Fibroblast of the conjunctiva (primary cell): ENCODE measurements at places on chromosomes 6 and 20.
A peak's percentile ranks its signal among the peaks of the same experiment; 100 is the strongest.

- DNase-seq, result no peak
Measured at GRCh38 chr6:165568326-165568725, 94.7 kb downstream of the PDE10A start.

DNA sequence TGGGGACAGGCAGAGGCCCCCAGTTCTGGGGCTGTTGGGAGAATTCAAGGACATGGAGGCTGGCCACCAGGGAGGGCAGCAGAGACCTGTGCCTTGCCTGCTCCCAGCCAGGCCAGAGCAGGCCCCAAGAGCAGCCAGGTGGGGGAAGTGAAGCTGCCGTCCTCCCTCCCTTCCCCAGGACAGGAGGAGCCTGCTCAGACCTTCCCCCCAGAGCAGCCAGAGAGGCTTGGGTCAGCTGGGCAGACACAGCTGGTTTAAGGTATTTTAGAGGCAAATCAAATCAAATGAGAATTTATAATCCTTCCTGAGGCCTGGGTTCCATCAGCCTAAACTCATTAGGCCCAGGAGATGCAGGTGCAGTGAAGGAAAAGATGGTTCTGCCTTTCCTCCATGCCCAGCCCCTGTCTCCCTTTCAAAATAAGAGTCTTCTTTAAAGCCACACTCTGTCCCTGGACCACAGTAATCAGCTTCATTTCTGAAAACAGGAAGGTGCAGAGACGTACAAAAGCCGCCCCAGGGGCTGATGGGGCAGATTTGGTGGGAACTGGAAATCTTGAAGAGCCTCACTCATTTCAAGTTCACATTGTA is 21.7 kb downstream of the BMP7 start:
- DNase-seq, result no peak

GRCh38 chr20:17845701-17846475 is 122.7 kb downstream of the SNX5 start:
- no peak for DNase-seq

DNA sequence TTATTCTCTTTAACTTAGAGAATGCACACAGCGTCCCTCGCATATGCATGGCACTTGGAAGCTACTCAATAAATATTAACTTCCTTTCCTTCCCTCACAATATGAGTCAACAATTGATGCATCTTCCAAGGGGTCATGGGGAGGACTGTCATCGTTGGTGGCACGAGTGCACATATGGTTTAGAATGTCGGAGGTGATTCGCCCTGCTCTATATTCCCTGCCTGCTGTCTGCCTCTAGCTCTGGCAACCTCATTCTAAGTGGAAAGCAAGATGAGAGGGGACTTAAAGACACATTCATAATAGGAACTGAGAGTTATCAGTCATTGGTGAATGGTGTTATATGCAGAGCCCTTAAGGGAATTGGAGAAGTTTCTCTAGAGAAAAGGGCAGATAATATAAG is 44.6 kb downstream of the MAK start:
- DNase-seq, result no peak

DNA sequence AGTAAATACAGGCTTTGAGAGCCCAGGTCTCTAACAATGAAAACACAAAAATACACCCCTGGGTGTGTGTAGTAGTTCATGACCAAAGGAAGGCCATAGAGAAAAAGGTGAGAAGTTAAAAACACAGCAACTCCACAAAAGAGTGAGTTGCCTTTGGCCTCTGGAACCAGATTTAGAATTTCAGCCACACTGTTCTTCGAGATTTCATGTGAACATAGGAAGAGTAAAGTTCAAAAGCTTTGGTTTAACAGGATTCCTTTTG is 43.5 kb upstream of the RIN2 start:
- DNase-seq, result no peak

- DNase-seq, result peak; percentile 52
Measured at GRCh38 chr20:39986173-39986904, 702.7 kb downstream of the MAFB start.

- no peak for DNase-seq
Measured at GRCh38 chr6:72813807-72814596, 192.1 kb downstream of the KCNQ5 start.

DNA sequence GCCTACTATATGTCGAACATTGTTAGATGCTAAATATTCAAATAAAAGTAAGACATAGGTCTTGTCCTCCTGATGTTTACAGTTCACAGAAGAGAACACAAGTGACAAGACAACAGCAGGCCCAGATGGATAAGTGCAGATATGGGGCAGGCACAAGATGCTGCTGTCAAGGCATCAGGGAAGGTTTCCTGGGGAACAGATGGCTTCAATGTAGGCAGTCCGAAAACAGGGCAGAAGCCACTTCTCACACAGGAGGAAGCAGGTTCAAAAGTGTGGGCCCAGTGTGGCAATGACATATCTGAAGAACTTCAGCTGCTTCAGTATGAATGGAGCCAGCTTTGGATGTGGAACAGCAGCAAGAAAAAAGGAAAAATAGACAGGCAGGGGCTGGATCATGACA is 32.5 kb downstream of the HLA-DPB1 start:
- no peak for DNase-seq

GRCh38 chr20:46622165-46622564 is 29.1 kb downstream of the SLC13A3 start:
- no peak for DNase-seq

- DNase-seq, result no peak
Measured at GRCh38 chr6:39610221-39610620, 115.0 kb downstream of the KIF6 start.

- DNase-seq, result no peak
Measured at GRCh38 chr6:91117550-91117949, 530.7 kb upstream of the MAP3K7 start.

- no peak for DNase-seq
Measured at GRCh38 chr6:168725802-168726201, 284.8 kb downstream of the SMOC2 start.

- peak; percentile 85 for DNase-seq
Measured at GRCh38 chr6:85124472-85125354, 325.2 kb upstream of the NT5E start.

GRCh38 chr6:113291751-113292445 is 565.2 kb upstream of the MARCKS start:
- DNase-seq, result peak; percentile 26

- peak; percentile 67 for DNase-seq
Measured at GRCh38 chr6:44738601-44739146, 351.2 kb downstream of the CDC5L start.

DNA sequence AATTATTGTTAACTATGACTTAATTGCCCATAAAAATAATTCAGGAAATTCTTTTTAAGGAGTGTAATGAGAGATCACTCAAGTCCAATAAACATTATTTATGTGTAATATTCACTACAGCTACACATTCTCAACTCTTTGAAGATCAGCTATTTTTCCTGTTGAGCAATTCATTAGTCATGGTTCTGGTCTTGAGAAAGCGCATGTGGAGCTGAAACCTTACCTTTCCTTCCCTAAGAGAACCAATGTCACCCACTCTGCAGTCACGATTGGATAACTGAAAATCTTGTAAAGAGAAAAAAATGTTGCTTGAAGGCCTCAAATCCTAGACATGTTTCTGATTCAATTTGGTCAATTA is 736.9 kb upstream of the MARCKS start:
- peak; percentile 36 for DNase-seq

- no peak for DNase-seq
Measured at GRCh38 chr6:43054206-43054943, 724 bp upstream of the CUL7 start.

DNA sequence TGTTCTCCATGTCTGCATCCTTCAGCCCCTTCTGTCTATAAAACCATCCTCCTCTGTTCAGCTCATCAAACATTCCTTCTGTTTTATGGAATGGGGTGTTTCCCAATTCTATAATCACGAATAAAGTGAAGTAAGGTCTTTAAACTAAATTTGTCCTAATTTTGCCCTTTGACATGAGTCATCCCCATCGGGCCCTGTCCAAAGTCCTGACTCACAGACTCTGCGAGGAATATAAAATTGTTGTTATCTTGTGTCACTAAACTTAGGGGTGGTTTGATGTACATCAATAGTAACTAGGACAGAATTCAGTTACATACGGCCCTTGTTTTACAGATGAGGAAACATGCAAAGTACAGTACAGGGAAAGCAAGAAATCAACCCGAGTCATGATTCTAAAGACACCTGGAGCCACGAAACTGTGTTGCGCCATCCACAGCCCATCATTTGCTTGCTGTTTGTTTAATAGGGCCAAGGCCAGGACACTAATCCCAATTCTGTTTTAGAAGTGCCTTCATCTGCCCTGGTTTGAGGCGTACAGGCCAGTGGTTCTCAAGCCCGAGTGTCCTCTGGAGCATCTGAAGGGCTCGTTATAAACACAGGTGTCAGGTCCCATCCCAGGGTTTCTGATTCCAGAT is 2.8 kb downstream of the ACSS1 start:
- DNase-seq, result no peak

- DNase-seq, result no peak
Measured at GRCh38 chr6:163804991-163805390, 390.5 kb downstream of the QKI start.

GRCh38 chr6:52598123-52598823 is 21.4 kb upstream of the TRAM2 start:
- DNase-seq, result peak; percentile 79

GRCh38 chr20:25308083-25308491 is 60.2 kb downstream of the PYGB start:
- DNase-seq, result no peak

DNA sequence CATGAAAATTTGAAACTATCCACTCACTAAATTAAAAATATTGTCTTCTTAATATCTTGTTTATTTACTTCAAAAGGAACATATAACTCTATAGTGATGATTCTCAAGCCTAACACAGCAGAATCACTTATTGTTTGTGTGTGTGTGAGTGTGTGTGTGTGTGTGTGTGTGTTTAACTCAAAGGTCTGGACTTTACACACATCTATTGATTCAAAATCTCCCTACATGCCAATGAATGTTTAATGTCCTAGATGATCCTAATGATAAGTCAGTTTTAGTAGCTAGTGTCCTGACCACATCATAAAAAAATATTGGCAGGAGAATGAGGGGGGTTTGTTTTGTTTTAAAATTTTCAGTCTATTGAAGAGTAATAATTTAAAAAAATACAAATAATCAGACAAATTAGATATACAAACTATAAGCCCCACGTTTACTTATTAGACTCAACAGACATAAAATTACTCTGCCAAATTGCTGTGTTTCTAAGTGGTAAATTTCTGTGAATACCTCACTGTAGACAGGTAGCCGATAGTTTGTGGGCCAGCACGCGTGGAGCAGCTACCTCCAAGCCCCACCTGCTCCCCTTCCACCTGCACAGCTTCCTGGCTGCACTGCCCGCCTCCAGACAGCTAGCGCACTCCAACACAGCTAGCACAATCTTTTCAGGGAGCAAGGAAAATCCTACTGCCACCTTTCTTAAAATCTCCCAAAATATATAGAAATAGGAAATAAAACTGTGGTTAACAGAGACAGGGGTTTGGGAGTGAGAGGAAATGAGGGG is 349.6 kb downstream of the PKHD1 start:
- DNase-seq, result no peak

DNA sequence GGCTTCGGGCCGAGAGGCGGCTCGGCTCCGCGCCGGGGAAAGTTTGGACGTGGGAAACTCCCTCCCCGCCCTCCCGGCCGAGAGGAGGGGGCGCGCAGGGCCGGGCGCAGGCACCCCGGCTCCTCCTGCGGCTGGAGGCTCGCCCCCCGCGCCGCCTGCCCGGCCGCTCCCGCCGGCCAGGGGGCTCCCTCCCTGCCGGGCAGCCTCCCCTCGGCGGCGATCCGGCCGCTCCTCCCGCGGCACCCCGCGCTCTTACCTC is 370 bp downstream of the CDH22 start:
- no peak for DNase-seq

- no peak for DNase-seq
Measured at GRCh38 chr20:56316051-56316450, 42.7 kb upstream of the FAM210B start.

GRCh38 chr20:35339007-35339406 is 46.8 kb upstream of the FAM83C start:
- peak; percentile 75 for DNase-seq

DNA sequence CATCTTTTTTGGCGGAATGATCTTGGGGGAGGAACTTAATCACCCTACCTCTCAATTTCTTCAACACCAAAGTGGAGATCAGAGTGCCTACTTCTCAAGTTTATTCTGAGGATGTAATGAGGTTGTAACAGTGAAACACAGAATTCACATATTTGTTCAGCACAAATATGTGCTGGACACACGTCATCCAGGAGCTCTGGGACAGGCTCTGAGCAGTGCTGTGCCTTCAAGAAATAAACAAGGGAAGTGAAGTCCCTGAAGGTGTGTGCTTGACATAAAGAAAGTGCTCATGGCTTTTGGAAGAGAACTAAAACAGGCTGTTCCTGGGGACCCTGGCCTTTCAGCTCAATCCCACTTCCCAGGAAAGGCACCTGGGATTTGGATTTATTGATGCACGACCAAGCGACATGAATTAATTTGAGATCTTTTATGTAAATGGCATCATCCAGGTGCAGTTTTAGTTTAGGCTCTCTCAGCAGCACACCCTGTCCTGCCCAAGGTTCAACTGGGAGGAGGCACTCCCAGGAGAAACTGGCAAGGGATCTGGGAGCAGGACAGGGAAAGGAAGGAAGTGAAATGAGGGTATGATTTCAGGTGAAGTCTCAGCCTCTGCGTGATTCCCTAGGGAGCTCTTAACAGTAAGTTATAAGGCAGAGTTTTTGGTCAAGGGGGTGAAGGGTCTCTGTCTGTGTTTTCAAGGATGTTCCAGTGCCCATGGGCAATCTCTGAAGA is 211.0 kb downstream of the FOXA2 start:
- no peak for DNase-seq

DNA sequence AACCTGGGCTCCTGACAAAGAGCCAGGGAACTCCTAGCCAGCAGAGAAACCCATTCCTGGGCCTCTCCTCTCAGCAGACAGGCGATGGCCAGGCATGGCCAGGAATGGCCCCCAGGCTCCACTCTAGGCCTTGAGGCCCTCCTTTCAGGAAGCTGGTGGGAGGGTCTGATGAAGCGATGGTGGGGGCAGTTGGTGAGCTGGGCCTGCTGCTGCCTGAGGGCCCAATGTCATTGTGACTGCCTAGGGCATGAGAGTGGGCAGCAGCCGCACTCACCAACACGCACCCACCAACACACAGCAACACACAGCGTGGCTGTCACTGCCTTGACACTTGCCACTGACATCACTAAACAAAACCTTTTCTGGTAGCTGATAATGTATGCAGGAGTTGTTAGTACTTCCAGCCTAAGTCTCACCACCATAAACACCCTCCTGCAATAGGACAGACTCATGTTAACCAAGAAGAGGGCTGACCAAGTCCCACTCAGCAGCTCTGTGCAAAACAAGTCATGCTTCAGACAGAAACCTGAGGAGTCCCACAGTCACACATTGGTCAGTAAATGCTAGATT is 69.3 kb downstream of the ABHD12 start:
- DNase-seq, result no peak

GRCh38 chr6:152461556-152461955 is 175.6 kb downstream of the SYNE1 start:
- DNase-seq, result no peak

DNA sequence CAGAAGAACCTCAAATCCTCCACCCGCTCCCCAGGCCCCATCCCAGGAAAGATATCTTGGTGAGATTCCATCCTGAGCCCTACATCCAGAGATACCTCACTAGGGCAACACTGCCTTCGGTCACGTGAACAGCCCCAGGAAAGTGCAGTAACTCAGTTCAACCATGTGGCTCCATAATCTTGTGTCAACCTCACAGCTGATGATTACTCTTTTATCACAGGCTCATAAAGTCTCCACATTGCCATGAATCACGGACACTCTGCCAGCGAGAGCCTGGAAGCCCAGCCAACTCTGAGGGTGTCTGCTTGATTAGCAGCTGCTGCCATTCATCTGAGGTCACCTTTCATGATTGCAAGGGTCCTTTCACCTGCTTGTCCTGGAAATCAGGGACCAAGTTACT is 175.8 kb upstream of the LRFN2 start:
- no peak for DNase-seq

GRCh38 chr6:156854466-156855161 is 77.4 kb downstream of the ARID1B start:
- no peak for DNase-seq

- no peak for DNase-seq
Measured at GRCh38 chr6:43468748-43469681, 8.4 kb upstream of the TJAP1 start.
